Occipital lobe (tissue), 3 donors: ENCODE measurements at places on chromosomes 2 and 18. TPM values are rescaled to one million over a fixed set of nuclear protein-coding genes. Genes with fewer than 3 reads are reported as not detected.

DNA sequence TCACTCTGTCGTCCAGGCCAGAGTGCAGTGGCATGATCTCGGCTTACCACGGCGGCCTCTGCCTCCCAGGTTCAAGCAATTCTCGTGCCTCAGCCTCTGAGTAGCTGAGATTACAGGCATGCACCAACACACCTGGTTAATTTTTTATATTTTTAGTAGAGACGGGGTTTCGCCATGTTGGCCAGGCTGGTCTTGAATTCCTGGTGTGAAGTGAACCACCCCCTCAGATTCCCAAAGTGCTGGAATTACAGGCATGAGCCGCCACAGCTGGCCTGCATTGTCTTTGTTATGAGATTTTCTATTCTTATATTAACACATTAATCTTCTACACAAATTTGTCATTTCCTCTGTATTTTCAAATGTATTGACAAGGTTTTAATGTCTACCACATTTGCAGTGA, 75.2 kb downstream of the SEPTIN10 start:
- DNase-seq: no peak

DNA sequence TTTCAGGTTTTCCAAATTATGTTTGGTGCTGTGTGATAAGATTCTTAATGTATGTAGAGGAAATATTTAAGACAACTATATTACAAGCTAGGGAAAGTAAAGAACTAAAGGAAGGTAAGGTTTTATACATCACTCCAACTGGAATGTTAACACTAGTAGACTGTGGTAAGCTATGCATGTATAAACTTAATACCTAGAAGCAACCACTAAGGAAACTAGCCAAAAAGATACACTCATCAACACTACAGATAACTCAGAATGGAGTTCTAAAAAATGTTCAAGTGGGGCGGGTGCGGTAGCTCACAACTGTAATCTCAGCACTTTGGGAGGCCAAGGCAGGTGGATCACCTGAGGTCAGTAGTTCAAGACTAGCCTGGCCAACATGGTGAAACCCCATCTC, 37.8 kb upstream of the MALL start:
- DNase-seq: no peak

GRCh38 chr2:95569170-95569569, 22.6 kb upstream of the TRIM43 start:
- DNase-seq: no peak

- DNase-seq: no peak
Observed at GRCh38 chr2:236103981-236104380, 64.2 kb downstream of the GBX2 start.

DNA sequence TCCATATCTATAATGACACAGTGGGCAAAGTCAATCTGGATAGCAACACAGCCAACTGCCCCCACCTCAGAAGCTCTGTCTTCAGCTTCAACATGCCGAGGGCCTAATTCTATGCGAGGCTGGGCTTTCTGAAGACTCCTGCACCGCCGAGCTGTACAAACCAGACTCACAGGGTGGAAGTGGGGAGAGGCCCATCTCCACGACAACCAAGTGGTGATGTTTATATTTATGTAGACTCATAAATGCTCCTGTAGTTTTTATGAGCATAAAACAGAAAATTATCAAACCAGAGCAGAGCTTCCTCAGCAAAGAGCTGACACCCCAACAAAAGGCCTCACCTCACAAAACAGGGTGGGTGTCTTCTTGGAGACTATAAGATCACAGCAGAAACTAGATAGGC, 77.0 kb upstream of the LGALSL start:
- no peak for DNase-seq

- DNase-seq: peak; percentile 25
Observed at GRCh38 chr2:203782262-203782976, 76.0 kb downstream of the CD28 start.

GRCh38 chr2:173667014-173667413, 298.2 kb downstream of the SP3 start:
- no peak for DNase-seq

- no peak for DNase-seq
Observed at GRCh38 chr2:240403396-240404104, 31.9 kb upstream of the GPC1 start.

DNA sequence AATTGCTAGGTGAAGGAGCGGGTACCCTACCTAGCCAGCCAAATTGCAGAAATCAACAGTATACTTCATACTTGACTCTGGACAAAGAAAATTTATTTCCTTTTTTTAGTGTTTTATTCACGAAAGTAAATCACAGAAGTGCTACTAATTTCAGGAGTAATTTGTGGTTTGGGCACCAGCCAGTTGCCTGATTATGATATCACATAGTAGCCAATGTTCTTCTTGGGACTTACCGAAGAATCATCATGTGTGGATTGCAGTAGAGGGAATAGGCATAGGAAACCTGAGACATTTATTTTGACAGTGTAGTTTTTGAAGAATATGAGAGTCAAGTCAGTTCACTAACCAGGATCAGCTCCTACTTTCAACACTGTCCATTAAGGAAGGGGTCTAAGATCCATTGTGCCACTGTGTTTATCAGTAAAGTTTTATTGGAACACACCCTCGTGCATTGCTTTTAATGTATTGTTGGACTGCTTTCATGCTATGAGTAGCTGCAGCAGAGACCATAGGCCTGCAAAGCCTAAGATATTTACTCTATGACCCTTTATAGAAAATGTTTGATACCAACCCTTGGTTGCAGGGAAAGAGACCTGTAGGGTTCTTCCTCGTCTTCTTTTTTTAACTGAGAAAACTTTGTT, 32.1 kb downstream of the TNFRSF11A start:
- DNase-seq: no peak

- no peak for DNase-seq
Observed at GRCh38 chr2:169849710-169850109, 22.5 kb downstream of the UBR3 start.

DNA sequence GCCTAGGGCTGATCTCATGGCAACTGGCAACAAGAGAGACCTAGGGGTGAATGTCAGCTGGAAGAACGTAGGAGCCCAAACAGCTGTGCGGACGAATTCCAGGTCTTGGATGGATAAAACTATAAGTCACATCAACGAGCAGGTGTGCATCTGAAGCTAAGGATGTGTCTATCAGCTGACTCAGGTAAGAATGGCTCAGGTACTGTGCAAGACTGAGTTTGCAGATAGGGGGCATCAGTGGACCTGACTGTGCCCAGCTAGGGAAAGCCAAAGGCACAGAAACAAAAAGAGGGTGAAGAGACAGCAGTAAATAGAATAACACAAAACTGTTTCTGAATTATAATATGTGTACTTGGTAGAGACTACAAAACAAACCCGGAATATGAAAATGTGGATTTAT, 357.3 kb downstream of the ZEB2 start:
- DNase-seq: no peak

GRCh38 chr2:23426263-23426905, 41.4 kb downstream of the KLHL29 start:
- DNase-seq: no peak

DNA sequence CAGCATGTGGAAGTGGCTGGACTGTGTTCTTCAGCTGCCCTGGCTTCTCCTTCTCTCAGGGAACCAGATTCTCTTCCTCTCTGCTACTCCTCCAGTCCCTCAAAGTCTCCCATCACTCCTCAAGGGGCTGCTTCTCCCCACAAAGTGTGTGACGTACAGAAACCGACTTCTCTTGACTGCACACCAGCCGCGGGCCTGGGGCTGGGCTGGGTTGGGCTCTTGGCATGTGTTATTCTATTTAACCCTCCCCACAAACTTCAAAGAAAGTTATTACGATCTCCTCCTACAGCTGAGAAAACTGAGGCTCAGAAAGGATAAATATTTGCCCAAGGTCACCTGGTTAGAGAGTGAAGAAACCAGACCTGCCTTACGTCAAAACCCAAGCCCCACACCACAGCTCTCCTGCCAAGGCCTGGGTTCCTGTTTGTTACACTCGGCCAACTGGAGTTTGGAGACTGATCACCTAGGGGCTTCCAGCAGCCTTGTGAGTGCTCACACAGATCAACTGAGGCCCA, 269.0 kb downstream of the TFCP2L1 start:
- no peak for DNase-seq

DNA sequence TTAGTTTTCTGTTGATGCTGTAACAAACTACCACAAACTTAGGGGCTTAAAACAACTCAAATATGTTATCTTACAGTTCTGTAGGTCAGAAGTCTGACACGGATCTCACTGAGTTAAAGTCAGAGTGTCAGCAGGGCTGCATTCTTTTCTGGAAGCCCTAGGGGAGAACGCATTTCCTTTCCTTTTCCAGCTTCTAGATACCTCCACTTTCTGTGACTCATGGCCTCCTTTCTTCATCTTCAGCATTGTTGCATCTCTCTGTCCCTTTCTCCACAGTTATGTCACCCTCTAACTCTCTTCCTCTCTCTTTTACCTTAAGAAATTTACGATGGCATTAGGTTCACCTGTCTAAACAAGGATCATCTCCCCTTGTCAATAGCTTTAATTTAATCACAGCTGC, 13.3 kb upstream of the PPP4R1 start:
- no peak for DNase-seq

GRCh38 chr2:34229998-34230397, 630.9 kb upstream of the FAM98A start:
- DNase-seq: no peak

DNA sequence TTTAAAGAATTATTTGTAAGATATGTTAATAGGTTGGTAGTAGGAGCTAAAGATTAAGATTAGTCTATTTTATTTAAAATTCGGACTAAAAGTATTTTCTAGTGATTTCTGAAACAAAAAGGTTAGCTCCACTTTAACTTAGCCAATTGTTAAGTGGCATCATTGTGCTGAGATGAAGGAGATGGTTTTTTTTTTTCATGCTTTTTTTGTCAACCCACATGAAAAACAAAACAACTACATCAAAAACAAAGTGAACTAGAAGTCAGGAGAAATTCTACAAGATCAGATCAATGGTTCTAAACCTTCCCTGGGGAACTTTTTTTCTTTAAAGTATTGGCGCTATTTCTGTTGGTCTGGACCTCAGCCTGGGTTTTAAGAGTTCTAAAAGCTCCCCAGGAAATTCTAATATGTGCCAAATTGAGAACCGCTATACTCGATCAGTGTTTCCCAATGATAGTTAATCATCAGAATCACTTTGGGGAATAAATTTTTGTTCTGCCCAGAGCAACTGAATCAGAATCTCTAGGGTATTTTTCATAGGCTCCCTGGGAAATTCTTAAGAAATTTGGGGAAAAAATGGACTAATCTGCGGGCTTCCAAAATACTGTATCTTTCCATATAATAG, 2.3 kb downstream of the ZC3H6 start:
- no peak for DNase-seq

GRCh38 chr18:47404845-47405244, 153.4 kb upstream of the SKOR2 start:
- no peak for DNase-seq

PTH2R gene
- 1.4 TPM for total RNA-seq

INPP1 gene
- total RNA-seq: 14.7 TPM

CPSF3 gene
- total RNA-seq: 34.6 TPM

STARD6 gene
- not detected for total RNA-seq

PLEKHB2 gene
- total RNA-seq: 100 TPM

ESPNL gene
- 0.16 TPM for total RNA-seq

SLC11A1 gene
- 1.7 TPM for total RNA-seq
